Mesothelial cell of epicardium (in vitro differentiated cells): ENCODE measurements at places on chromosomes 3 and 15.

DNA sequence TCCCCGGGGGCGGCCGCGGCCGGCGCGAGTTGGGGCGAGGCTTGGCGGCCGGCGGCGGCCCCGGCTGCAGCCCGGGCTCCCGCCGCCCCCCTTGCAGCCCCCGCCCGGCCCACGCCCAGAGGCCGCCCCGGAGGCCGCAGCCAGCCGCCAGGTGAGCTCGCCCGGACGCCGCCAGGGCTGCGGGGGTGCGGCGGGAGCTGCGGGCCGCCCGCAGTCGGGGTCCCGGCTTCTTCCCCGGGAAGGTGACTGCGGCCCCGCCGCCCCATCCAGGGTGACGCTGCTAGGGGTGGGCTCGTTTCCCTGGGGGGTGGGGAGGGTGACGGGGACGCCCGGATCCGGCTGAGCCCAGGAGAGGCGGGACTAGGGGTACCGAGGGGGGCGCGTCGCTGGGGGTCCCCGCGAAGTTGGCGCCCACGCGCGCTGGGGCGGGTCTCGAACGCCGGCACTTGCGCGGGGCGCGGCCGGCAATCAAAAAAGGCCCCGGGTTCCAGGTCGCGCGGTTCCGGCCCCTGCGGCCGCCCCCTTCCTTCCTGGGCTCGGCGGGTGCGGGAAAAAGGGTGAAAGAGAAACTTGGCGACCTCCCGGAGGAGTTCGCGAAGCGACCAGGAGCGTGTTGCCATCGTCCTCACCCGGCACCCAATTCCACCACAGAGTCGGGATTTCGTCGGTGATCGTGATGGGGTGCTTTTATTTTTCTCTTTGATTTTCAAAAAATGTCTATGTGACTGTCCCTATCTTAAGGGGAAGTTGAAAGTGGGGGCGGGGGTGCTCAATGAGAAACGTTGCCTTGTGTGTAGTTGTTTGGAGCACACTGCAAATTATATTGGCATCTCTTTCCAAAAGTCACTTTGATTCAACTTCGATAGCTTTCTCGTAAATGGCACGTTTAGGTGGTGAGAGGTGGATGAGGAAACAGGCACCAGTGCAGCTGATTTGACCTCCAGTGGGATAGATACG lies 619 bp downstream of the ATXN7 start:
- peak; percentile 44 for DNase-seq

GRCh38 chr15:74504836-74505235 lies 36.2 kb upstream of the ARID3B start:
- DNase-seq = no peak

GRCh38 chr3:120875989-120876388 lies 32.0 kb upstream of the STXBP5L start:
- DNase-seq = no peak

- peak; percentile 53 for DNase-seq
Observed at GRCh38 chr3:185153171-185153771, 411 bp upstream of the C3orf70 start.

DNA sequence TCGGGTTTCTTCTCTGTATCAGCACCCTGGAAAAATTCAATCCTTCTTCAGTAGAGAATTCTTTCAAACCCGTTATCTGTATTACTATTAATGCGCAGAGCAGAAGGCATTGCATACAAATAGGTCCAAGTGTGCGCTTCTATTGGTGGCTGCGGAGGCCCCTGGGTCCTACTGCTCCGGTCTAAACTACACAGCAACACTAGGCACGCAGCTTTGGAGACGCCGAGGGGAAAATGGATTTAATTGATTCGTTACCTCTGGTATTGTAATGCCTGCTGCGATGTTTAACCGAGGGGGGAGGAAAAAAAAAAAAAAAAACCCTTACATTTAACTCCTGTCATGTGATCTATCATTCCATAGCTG lies at the start of gene ROBO1:
Gene ROBO1, minus strand, starts transcription at position 94 of the 363 bp plus-strand sequence.
- DNase-seq = no peak

DNA sequence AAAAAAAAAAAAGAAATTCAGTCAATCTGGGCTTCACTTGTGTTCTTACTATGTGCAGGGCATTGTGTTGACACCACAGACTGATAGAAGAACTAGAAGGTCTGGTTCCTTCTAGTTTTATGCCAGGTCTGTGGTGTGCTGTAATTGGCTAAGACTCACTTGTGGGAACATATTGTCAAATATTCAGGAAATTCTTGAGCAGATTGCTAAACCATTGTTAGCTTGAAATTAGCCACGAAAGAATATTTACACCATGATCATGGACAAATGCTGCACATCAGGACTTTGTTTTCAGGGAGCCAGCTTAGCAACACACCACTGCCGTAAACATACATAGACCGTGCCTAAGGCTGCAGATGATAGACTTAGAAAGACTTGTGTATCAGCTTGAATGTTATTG lies 74.6 kb downstream of the GTPBP8 start:
- DNase-seq = no peak

GRCh38 chr15:98581715-98582114 lies 66.6 kb upstream of the IGF1R start:
- DNase-seq = no peak

DNA sequence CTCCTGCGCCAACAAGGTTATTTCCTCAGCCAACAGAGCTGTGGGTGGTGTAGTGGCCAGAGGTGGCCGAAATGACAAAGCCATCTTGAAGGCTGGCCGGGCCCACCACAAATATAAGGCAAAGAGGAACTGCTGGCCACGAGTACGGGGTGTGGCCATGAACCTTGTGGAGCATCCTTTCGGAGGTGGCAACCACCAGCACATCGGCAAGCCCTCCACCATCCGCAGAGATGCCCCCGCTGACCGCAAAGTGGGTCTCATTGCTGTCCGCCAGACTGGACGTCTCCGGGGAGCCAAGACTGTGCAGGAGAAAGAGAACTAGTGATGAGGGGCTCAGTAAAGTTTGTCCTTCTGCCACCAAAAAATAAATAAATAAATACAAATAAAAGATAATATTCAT lies 481.4 kb upstream of the NAALADL2 start:
- DNase-seq = no peak

GRCh38 chr3:104291437-104291851 lies 1075.3 kb upstream of the ALCAM start:
- no peak for DNase-seq

DNA sequence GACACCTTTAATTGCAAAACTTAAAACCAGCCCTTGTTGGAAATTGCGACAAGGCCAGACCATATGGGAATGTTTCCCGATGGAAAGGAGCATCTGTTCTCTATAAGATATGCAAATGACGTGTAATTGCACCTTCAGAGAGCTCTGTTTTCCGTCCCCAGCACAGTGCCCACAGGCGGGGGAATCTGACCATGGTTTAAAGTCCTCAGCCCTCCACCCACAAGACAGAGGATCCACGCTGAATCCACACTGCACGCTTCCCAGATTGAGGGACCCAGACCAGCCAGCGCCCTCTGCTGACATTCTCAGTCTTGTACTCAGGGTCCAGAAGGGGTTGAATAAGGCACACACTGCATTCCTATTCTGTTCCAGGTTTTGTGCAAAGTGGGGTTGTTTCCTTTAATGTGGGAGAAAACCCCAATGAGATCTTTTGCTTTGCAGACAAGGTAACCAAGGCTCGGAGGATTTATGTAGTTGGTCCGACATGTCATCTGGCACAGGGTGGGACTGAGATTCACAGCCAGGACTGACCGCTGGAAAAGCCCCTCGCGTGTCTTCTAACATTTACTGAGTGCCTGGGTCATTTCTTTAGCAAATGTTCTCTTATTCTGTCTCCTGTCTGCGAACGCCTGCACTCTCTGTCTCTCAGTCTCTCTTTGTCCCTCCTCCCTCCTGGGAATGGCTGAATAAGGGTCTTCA lies 36.8 kb upstream of the KLHL25 start:
- peak; percentile 65 for DNase-seq

DNA sequence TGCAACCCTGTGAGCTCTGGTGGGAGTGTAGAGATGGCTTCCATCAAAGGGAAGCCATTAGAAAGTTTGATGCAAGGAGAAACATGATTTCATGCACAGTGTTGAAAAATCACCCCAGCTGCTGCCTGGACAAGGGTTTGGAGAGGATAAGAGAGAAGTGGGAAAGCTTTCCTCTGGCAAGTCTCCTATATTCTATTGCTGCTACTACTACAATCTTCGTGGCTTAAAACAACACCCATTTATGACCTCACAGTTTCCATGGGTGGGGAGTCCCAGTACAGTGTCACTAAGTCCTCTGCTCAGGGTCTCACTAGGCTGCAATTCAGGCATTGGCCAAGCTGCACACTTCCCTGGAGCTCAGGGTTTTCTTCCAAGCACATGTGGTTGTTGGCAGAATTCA lies 229.3 kb downstream of the TAFA4 start:
- DNase-seq = no peak

DNA sequence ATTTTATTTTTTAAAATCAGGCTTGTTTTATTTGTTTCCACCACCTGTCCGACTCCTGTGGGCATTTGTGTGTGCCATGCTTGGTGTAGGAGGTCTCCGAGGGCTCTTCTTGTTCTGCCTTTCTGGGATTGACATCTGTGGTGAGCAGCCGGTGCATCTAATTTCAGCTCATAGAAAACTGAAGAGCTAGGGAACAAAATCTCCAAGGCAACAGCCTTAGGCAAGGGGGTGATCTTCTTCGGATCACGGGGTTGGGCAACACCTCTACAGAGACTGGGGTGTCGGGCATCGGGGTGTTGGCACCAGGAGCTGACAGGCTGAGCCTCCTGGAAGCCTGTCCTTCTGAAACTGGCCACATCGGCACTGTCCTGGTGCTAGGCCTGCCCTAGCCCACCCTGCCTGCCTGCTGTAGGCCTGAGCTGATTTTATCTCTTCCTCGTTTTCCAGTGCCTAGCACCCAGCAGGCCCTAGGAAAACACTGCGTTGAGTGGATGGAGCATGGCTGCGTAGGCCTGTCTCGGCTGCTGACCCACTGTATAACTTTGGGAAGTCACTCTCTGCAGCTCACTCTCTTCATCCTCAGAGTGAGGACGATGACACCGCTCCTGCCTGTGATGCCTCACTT lies 10.3 kb downstream of the CHCHD6 start:
- no peak for DNase-seq

- no peak for DNase-seq
Observed at GRCh38 chr3:12351145-12351544, 62.3 kb downstream of the PPARG start.

DNA sequence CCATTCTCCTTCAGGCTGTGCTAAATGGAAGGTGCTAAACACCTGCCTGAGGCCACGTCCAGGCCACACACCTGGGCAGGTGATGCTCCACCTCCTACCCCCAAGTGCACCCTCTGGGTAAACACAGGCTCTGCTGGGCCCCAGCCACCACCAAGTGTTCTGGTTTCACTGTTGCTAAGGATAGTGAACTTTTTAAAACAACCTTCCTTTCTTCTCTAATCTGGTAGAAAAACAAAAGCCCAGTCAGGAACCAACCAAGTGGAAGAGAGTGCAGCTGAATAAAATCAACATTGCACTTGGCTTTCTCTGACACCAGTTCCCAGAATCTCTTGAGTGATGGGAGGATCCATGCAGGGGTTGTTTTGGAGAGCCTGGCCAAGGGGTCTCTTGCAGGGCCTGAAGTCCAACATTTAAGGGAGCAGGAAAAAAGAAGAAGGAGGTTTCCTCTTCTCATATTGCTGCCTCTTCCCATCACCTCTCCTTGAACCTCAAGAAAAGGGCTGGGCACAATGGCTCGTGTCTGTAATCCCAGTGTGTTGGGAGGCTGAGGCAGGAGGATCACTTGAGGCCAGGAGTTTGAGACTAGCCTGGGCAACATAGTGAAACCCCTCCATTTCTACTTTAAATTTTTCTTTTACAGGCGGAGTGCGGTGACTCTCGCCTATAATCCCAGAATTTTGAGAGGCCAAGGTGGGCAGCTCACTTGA lies 26.2 kb upstream of the ATP13A3 start:
- DNase-seq = no peak

GRCh38 chr3:170703121-170703588 lies 117.3 kb upstream of the SLC7A14 start:
- DNase-seq = no peak

GRCh38 chr15:50298340-50298739 lies 32.8 kb upstream of the HDC start:
- DNase-seq = no peak
